Left ventricle myocardium superior (tissue), 1 donor: ENCODE measurements at places on chromosomes 4 and X. TPM values are rescaled to one million over a fixed set of nuclear protein-coding genes. Genes with fewer than 3 reads are reported as not detected.

Gene USP9X
- 51.7 TPM for total RNA-seq

Gene TGIF2LX
- total RNA-seq: not detected

Gene ASB5
- 3.1 TPM for total RNA-seq

Gene CT45A10
- total RNA-seq: not detected

Gene F8A1
- 30.6 TPM for total RNA-seq

- DNase-seq: no peak
Measured at GRCh38 chr4:20124317-20125026, 127.2 kb upstream of the SLIT2 start.

GRCh38 chrX:9108054-9108453 is 74.1 kb upstream of the FAM9B start:
- DNase-seq: no peak

DNA sequence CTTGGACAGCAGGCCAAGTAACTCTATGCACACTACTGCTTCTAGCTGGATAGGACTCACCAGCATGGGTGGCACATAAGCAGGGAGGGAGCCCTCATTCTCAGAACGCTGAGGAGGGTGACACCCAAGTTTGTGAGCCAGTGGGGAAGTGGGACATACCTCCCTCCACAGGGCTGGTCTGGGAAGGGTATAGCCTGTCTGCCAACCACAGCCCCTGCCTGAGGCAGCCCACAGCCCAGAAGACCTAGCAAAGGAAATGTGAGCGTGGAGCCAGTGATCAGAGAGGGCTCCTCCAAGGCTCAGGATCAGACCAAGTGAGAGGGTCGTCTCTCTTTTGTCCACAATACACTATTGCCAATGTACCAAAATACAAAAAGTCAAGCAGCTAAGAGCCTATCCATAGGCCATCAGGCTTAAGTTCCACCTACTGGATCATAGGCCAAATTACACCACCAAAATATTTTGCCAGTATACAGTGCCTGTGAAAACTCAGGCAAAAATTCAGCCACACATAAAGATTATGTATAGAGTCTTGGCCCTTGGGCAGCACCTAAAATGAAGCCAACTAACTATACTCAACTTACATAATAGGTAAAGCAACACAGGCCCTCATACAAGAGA is 1203.1 kb downstream of the PCDH18 start:
- no peak for DNase-seq

- DNase-seq: no peak
Measured at GRCh38 chrX:86946569-86946968, 571.0 kb upstream of the KLHL4 start.

- no peak for DNase-seq
Measured at GRCh38 chr4:182140547-182140946, 102.7 kb upstream of the TENM3 start.

DNA sequence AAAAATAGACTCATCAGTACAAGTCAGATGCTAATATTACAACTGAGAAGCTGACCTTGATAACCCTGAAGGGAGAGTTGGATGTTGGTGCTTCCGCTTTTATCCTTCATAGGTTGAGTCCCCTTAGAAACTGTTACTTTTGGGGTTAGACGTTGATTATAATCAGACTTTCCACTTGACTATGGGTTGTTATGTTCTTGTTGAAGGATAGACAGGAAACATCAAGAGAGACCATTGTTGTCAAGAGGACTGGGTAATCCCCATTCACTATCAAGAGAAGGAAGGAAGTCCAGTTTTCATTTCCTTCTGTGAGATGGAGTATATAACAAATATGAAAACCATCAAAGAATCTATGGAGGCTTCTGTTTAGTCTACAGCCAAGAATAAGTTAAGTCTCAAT is 229.9 kb upstream of the AFF2 start:
- no peak for DNase-seq

DNA sequence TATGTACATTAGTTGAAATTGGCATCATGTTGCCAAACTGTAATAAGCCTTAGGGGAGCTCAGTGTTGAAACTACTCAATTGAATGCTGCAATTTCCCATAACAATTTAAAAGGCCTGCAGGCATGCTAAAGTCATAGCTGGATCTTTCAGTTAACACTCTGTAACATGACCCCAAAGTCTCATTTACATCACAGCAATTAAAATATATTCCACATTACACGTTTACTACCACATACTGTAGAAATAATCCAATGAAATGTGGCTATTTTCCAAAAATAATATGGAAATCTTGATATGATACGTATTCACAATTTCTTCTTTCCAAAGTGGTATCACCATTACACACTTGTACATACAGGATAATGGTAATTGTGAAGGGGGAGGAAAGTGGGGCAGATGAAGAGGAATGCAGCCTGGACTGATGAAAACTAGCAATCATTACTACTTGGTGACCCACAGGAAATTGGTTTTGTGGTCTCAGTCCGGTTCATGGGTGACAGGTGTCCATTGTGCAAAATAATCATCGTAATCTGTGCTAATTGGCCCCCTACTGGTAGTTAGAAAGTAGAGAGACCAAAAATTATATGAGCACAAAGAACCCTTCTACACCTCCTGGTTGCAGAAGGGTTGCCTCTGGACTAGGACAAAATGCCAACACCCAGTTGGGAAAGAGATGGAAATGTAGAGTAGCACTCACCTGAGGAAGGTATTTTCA is 63.7 kb downstream of the TENM3 start:
- no peak for DNase-seq

DNA sequence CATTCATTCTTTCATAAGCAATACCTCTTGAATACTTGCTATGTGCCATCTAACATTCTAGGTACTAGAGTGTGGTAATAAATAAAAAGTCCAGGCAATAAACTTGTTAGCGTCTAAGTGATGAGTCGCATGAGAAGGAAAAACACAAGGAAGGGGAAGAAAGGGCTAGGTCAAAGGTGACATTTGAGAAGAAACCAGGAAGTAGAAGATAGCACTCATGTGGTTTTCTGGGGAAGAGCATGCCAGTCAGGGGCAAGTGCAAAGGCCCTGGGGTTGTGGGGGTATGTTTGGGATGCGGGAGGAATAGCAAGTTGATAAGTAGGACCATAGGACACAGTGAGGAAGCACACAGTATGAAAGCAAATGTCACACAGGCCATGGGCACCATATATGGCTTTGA is 157.0 kb downstream of the TSPAN5 start:
- DNase-seq: no peak

DNA sequence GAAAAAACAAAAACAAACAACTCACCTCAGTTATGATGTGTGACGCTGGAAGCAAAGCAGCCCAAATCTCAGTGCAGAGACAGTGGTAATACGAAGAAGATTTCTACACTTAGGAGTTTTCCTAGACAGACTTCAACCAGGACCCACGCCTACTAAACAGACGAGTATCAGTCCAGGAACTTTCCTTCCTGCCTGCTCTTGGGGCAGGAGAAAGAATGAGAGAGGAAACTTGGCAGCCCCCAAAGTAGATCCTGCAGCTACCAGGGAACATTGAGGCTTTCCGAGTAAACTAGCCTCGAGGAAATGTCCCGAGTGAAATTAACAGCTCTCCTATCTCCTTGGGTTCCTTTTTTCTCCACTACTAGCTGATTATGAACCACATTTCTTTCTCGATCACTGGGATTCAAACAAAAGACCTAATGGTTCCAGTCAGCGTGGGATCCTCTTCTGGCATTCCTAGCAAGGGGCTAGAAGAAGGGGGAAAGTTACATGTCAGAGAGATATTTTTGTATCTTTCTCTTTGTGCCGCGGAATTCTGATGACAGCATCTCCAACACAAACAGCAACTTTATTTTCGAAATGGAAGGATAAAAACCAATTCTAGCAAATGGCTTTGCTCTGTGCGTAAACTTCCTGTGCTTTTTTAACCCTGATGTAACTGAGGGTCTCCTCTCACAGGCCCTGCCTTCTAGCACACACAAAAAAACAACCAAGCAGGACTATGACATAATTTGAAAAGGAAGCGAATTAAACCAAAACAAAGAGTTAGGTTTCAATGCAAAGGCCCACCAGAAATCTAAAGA is 53.2 kb downstream of the PPM1K start:
- DNase-seq: no peak
